ENCODE measurements at places on chromosomes 16 and 17.
A peak's percentile ranks its signal among the peaks of the same experiment; 100 is the strongest.

- no peak for DNase-seq
Measured at GRCh38 chr17:7156342-7156940, 22.7 kb downstream of the ASGR1 start.

DNA sequence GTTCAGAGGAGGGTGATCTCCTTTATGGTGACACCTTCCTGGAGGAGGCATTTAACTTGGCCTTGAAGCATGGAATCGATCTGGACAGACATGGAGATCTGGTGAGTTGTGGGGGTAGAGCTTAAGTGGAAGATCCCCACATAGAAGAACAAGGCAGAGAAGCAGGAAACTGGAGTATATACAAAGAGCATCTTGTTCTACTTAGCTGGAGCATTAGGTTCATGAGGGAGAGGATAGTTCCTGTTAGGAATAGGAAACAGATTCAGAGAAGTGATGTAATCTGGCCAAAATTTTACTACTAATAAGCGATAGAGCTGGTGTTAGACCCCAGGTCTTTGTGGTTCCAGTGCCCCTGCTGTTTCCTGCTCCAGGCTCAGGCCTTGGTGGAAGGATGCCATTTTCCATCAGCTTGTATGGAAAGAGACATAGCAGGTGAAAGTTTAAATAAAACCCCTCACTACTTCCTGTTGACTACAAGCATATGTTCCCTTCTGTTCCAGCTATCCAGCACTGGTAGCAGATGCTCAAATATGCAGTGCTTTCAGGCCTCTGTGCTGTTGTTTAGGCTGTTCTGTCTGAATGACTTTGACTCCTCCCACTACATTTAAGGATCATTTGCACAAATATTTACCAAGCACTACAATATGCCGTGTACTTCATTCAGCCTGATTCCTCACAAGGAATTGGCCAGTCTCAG, 9.4 kb downstream of the RPAIN start:
- DNase-seq, result no peak

- no peak for DNase-seq
Measured at GRCh38 chr17:80761110-80761871, 216.7 kb downstream of the RPTOR start.

DNA sequence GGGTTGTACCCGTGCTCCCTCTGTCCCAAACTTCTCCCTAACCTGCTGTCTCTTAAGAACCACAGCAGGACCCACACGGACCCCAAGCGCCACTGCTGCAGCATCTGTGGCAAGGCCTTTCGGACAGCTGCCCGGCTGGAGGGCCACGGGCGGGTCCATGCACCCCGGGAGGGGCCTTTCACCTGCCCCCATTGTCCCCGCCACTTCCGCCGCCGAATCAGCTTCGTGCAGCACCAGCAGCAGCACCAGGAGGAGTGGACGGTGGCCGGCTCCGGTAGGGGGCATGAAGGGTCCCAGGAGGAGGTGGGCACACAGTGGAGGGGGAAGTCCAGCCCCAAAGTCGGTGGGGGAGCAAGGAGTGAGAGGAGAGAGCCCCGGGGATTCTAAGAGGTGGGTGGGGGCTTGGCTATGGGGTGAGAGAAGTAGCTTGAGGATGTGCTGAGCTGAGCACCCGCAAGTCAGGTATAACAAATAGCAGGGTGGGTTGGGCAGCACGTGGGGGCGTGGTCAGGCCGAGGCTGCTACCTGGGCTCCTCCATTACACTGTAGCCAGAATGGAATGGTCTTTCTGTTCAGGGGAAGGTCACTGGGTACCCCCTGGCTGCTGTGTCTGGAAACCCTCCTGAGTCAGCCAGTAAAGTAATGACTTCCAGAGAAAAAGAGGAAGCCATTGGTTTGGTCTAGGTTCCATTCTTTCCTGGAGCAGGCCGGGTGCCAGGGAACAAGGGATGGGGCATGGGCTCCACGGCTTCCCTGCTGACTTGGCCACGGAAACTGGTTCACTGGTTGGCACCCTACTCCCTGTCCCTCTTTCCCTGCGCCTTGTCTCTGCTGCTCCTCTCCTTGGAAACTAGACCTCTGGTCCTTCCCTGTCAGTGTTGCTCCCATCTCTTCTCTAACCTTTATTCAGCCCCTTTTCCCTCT, 7.1 kb downstream of the PRSS53 start:
- peak; percentile 46 for DNase-seq

- DNase-seq, result peak; percentile 74
Measured at GRCh38 chr17:44556832-44557606, at the start of gene FZD2. FZD2 (plus strand) TSS chr17:44557484; CDS start chr17:44557689, 205 bp downstream.

- DNase-seq, result no peak
Measured at GRCh38 chr17:15926039-15926740, 18.7 kb upstream of the ADORA2B start.

DNA sequence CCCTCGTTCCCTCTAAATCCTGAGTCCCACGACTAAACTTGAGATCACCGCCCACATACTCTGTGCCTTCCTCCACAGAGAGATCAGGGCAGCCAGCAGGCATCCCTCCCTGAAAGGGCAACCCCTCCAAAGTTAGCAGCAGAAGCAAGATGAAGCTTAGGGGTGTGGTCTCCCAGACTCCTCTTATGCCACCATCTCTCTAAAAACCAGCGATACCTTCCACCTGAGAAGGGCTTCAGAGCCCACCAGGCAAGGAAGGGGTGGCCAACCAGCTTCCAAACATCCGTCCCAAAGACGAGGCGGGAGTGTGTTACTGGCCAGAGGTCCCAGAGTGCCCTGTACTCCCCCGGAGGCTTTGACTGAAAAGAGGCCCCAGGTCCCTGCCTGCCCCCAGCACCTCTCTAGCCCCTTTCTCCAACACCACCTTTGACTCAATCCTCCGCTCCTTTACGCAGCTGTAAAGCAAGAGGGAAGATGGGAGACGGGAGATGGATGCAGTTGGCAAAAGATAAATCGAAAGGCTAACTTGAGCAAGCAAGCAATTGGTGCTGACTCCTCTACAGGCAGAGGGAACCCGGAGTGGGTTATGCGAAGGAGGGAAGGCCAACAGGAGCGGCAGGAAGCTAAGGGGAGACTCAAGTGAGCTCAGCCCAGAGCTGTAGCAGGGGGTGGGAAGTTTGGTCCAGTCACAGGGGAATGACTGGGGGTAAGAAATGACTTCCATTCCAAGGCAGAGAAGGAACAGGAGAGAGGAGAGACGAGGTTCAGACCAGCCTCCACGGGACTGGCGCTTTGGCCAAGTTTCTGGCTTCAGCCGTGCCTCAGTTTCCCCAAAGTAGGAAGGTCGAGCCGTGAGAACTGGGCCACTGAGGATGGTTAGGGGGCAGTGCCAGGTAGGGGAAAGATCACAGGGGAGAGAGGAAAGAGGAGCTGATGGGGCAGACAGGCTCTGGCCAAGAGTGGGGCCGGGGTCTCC, 1.0 kb downstream of the ST3GAL2 start:
- no peak for DNase-seq

- DNase-seq, result no peak
Measured at GRCh38 chr17:50093246-50093645, 1.9 kb upstream of the PDK2 start.

DNA sequence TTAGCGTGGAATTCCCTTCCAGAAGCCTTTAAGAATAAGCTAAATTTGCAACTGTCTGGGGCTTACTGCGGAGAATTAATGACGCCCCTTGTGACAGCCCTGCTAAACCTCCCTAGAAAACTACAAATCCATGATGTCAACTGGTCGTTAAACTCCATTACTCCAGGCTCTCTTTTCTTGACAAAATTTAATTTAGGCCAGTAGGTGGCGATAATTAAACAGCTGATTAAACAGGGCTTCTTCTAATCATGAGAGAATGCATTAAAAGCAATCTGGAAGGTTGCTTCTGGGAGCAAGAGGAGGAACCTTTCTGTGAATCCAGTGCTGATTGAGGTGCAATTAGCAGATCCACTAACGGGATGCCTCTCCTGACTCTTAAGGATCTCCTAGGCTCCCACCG, 8.1 kb upstream of the NLRP1 start:
- peak; percentile 59 for DNase-seq

- no peak for DNase-seq
Measured at GRCh38 chr17:13003454-13003851, 14.4 kb downstream of the ELAC2 start.

GRCh38 chr17:72726936-72727335, 365.6 kb downstream of the SLC39A11 start:
- no peak for DNase-seq

DNA sequence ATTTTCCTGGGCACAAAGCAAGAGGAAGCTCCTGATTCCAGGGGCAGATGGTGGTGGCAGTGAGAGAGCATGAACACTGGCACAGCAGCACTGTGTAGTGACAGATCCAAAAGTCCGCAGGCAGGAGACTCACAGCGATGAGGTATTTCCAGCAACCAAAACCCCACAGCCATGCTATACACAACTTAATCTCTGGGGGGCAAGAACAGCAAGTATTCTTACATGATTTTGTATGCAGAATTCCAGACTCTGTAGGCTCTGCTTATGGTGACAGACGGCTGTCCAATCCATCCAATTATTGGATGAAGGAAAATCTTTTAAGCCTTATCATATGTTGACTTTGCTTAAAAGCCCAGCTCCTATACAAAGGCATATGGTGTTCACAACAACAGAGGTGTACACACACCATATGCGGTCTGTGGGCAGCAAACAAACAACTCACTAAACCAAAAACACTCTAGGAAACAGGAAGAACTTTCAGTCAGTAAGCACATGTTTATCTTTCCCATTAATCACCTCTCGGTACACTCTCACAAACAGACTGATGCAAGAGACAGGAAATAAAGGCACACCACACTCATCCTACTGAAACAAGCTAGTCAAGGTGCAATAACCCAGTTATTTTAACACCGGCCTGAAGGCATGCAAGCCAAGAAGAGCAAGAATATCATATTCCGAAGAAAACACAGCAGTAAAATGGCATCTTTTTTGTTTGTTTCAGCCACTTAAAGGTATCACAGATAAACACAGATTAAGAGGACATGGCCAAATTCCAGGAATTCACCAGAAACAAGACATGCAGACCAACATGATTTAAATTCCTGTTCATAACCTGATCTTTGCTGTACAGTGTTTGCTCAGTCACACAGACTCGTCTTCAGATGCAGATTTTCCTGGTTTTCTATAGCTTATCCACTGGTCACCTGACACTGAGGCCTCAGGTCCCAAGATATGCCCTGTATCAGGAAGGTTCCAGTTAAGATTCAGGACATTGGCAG, 47.8 kb downstream of the ERN1 start:
- DNase-seq, result no peak

DNA sequence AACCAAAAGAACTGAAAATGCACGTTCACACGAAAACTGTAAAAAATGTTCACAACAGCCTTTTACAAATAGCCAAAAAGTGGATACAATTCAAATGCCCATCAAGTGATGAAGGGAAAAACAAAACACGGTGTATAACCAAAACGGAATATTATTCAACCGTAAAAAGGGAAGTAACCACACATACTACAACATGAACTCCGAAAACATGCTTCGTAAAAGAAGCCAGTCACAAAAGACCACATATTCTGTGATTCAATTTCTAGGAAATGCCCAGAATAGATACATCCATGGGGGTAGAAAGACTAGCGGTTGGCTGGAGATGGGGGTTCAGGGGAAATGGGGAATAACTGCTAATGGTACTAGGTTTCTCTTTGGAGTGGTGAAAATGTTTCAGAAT, 81.5 kb upstream of the TRAP1 start:
- DNase-seq, result no peak

DNA sequence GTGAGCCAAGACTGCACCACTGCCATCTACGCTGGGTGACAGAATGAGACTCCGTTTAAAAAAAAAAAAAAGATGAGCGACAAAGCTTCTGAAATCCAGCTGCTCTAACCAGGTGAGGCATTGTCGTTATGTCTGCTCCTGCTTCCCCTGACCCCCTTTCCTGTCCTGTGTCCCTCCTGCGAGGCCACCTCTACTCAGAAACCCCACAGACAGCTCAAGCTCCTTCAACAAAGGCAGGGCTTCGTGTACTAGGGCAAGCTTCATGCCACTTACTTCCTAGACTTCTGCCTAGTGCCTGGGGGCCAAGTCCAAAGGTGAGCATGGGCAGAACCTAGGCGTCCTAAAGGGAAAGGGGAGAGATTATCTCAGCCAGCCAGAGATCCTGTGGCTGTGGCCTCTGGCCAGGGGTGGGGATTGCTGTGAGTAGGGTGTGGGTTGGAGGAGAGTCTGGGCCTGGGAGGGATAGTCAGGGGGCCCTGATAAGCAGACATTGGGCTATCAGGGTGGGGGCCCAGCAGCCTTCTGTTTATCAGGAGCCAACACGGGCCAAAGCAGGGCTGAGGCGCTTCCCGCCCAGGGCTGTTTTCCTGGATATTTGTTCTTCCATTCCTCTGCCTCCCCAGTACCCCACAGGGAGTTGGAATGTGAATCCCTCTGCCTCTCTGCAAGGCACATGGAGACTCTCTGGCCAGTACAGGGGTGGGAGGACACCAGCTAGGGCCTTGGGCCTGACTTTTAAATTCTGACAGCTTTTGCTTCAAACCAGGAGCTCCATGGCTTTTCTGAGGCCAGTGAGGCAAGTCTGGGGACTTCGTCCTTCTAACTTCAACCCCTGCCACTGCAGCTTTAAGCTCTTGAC, 10.4 kb downstream of the ERAL1 start:
- DNase-seq, result no peak

DNA sequence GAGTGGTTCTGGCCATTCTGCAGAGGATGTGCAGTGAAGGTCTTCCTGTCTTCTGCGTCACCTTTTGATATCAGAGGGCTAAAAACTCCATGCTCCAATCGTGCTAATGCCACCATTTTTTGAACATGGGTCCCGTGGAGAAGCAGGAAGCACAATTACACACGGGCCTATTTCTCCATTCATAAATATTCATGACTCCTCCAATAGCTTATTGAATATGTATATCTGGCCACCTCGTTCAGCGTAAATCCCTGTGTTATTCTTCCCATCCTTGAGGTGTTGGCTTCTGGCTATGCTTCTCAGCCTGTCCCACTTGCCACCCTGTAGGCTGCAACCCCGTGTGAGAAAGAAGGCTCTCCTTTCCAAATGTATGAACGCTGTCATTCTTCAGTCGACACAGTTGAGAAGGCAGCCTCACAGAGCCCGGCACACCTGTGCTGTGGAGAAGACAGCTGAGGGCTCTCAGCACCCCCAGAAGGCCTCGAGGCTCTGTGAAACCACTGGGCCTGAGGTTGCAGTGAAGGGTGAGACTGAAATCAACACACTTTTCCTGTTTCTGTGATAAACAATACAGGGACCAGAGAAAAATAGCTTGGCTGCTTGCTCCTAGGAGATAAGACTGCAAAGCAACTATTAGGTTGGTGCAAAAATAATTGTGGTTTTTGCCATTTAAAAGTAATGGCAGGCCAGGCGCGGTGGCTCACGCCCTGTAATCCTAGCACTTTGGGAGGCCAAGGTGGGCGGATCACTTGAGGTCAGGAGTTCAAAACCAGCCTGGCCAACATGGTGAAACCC, 4.9 kb upstream of the ANKRD40CL start:
- no peak for DNase-seq

GRCh38 chr17:4934173-4934979, 2.3 kb downstream of the GP1BA start:
- DNase-seq, result no peak

All from midbrain (tissue), 1 donor.